Right ventricle myocardium inferior (tissue), 1 donor: ENCODE measurements at places on chromosomes 11 and 22. TPM values are rescaled to one million over a fixed set of nuclear protein-coding genes. Genes with fewer than 3 reads are reported as not detected.

LARGE2 gene
- total RNA-seq, result not detected

MUC2 gene
- total RNA-seq, result not detected

LIF gene
- total RNA-seq, result 0.27 TPM

FAM180B gene
- total RNA-seq, result 0.22 TPM

NXF1 gene
- 42.7 TPM for total RNA-seq

MIOX gene
- total RNA-seq, result not detected

DRD4 gene
- 0.16 TPM for total RNA-seq

DNA sequence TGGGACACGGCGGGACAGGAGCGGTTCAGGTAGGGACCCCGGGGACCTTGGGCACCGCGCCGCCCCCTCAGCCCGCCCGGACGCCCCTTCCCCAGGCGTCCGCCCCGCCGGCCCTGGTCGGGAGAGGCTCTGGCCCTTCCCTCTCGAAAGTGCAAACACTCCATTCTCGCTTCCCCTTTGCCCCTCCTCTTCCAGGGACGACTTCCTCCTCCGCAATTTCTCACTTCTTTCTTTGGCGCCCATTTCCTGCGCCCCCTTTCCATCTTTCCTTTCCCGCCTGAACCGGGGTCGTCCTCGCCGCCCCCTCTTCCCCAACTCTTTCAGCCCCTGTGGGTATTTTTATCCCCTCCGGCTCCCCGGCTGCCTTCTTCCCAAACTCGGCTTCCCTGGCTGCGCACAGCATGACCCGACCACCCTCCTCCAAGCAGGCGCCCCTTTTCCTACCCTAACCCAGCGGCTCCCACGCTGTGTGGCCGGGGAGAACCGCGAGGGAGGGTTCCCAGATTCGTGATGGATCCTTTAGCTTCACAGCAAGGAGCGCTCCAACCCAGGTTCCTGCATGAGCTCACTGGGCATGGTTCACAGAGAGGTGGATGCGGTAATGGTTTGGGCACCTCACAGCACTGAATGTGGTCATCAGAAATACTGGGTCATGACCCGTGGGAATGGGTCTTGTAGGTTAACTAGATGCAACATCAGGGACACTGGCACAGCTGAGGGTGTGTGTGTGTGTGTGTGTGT lies 689 bp downstream of the RAB39A start:
- DNase-seq, result no peak

- DNase-seq, result no peak
Measured at GRCh38 chr11:130177782-130178181, 18.2 kb downstream of the ST14 start.

DNA sequence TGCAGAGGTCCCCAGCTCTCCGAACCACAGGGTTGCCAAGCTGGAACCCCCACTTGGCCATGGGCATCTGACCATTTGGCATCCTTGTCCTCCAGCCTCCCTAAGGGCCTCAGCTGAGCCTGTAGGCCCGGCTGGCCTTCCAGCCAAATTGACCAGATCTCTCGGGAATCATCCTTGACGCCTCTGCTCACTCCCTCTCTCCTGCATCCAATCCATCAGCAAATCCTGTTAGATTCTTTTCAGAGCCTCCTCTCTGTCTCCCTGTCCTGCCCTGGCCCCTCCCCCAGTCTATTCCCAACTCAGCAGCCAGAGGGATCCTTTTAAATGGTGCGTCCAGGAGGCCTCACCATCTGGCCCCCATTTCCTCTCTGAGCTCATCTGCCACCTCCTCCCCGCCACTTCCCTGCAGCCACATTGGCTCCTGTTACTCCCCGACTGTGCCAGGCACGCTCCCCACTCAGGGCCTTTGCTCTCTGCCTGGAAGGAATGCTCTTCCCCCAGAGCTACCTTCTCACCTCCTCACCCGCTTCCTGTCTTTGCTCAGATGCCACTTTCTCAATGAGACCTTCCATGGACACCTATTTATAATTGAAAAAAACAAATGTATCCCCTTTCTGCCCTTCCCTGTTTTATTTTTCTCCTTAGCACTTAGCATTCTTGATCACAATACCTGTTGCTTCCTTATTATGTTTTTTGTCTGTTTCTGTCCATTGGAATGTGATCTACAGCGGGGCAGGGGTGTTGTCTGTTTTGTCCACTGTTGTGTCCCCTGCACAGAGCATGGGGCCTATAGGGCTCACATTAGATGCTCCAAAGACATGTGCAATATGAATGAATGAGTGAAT lies 78.1 kb downstream of the NFAM1 start:
- no peak for DNase-seq

GRCh38 chr11:86720546-86720945 lies 48.1 kb upstream of the ME3 start:
- no peak for DNase-seq

DNA sequence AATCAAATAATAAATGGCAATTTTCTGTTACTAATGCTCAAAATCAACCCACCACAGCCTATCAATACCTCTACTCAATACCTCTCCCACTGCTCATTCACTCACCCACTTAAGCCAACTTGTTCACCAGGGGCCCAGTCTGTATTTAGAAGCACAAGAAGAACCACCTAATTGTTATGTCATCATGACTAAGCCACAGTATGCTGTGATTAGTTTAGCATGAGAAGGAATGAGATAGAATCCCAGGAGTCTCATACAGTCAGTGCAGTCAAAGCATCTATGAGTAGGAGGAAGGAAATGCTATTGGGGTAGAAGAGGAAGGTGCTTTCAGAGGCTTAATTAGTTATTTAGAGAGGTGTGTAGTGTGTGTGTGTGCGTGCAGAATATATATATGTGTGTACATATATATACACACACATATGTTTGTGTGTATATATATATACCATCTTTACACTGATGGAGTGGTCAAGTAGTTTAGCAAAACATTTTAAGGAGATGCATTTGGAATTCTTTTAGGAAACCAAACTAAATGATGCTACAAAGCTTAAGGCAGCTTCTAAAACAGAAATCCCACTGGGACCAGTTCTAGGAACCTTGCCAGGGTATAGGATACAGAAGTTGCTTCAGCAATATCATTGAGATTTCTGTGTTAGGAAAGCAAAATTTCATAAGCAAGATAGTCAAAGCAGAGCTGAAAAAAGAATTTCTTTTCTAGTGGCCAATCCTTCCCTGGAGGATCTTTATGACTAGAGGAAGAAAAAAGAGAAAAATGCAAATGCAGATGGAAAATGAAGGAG lies 27.5 kb downstream of the KCNA4 start:
- DNase-seq, result no peak

DNA sequence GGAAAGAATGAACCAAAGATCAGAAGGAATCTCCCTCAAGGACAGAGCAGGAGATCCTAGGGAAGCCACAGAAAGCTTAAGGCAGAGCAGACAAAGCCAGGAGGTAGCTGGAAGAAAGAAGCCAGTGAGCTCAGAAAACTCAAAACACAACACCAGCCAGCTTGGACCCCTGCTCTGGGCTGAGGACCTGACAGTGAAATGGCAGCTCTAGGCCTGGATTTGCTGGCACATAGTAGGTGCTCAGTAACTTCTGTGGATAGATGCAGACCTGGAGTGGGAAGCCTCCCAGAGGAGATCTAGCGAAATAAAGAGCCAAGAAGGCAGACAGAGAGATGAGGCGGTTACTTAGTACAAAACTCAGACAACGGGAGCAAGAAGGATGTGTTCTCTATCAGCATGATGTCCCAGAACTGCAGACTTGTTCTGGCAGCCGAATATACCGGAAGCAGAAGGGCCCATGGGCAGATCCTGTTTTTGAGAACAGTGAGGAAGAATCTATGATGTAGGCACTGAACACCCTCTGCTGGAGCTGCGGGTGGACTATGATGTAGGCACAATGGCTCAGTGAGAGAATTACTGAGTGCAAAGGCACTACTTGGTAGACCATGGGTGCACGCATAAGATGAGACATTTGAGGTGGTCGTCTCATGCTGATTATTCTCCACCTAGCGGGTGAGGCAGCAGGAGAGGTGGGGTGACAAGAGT lies 4.8 kb downstream of the ROBO4 start:
- peak; percentile 46 for DNase-seq

GRCh38 chr11:68251765-68252164 lies 20.0 kb downstream of the C11orf24 start:
- no peak for DNase-seq

- DNase-seq, result no peak
Measured at GRCh38 chr11:27215471-27216269, 147.3 kb downstream of the CCDC34 start.

DNA sequence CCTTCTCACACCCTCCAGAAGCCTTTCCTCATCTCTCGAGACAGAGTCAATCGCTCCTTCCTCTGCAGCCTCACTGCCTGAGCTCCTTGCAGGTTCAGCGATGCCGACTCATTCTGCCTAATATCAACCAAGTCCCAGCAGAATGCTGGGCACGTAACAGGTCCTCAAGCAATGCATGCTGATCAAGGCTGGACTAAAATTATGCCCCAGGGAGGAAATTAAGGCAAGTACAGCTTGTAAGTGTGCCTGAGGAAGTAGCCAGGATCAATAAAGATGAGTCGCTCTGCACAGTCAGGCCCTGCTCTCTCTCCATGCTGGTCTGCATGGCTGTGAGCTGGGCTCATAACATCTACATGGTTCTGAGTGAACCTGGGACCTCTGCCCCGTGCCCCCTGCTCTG lies 25.6 kb upstream of the NRIP3 start:
- DNase-seq, result no peak

GRCh38 chr22:49350441-49351121 lies 477.1 kb downstream of the BRD1 start:
- DNase-seq, result no peak

- no peak for DNase-seq
Measured at GRCh38 chr11:36347384-36347906, 51.4 kb downstream of the PRR5L start.

DNA sequence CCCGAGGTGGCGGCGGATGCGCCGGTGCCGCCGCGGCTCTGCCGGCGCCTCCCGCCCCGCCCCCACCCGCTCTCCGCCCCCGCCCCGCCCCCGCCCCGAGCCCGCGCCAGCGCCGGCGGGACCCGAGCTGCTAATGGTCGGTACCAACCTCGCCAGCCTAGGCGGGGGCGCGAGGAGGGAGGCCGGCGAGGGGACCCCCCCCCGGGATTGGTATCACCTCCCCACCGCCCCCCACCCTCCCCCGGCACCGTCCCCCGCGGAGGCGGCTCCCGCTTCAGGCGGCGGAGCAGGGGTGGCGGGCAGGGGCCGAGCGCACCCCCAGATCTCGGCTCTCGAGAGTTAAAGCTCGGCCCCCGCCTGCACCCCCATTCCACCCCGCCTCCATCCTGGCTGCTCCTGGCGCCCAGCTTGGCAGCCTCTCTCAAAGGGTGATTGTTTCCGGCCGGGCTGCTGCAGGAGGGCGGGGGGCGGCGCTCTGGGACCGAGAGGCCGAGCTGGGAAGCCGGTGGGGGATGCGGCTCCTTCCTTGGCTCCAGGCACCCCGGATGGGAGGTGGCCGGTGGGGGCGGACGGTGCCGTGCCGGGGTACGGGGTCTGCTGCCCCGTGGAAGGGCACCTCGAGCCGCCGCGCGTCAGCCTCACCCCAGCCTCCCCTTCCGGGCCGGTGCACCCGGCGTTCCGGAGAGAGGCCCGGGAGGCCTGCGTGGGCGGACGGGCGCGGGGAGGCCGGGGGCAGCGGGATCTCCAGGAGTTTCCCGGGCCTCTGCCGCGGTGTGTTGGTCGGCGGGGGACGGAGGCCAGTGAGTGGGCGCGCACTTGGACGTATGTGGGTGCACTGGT lies at the start of gene B3GAT1:
Gene B3GAT1 (minus strand): TSS at position 40 of the 840 bp plus-strand sequence. CDS start 24,583 bp downstream, outside the sequence.
- no peak for DNase-seq

GRCh38 chr22:32494971-32495370 lies 20.4 kb downstream of the FBXO7 start:
- no peak for DNase-seq

DNA sequence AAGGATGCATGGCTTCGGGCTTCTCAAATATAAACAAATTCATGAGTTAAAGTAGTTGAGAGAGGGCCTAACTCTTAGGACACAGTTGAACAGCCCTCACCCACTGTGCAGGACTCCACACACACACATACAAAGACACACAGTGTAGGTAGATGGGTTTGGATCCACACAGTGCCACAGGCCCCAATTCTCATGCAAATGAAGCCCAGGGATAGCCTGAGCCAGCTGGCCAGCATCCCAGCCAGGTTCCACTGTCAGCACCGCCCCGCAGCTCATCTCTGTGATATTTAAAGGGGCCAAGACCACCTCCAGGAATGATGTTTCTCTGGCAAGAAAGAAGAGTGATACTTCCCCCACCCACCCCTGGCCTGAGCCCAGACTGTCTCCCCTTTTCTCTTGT lies 11.7 kb downstream of the SLC35C1 start:
- DNase-seq, result no peak

- DNase-seq, result no peak
Measured at GRCh38 chr11:15815246-15816195, 540.8 kb downstream of the SOX6 start.

GRCh38 chr11:84289381-84289906 lies 1003.3 kb upstream of the CCDC90B start:
- DNase-seq, result no peak

GRCh38 chr11:30487200-30487898 lies 98.8 kb downstream of the MPPED2 start:
- no peak for DNase-seq

- DNase-seq, result peak; percentile 90
Measured at GRCh38 chr22:35840302-35840739, 122.6 kb downstream of the APOL5 start.

DNA sequence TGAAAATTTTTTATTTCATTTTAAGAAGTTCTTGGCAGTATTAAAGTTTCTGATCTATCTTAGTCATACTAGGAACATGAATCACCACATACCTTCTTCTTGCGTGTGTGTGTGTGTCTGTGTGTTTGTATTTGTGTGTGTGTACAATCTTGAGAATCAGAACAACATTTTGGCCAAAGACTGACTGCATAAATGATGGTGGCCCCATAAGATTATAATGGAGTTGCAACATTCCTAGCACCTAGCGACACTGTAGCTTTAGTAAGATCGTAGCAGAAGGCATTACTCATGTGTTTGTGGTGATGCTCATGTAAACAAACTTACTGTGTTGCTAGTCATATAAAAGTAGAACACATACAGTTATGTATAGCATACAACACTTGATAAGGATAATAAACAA lies 205.4 kb downstream of the FAM76B start:
- DNase-seq, result no peak

- no peak for DNase-seq
Measured at GRCh38 chr22:42328784-42329145, 58.3 kb upstream of the TCF20 start.

DNA sequence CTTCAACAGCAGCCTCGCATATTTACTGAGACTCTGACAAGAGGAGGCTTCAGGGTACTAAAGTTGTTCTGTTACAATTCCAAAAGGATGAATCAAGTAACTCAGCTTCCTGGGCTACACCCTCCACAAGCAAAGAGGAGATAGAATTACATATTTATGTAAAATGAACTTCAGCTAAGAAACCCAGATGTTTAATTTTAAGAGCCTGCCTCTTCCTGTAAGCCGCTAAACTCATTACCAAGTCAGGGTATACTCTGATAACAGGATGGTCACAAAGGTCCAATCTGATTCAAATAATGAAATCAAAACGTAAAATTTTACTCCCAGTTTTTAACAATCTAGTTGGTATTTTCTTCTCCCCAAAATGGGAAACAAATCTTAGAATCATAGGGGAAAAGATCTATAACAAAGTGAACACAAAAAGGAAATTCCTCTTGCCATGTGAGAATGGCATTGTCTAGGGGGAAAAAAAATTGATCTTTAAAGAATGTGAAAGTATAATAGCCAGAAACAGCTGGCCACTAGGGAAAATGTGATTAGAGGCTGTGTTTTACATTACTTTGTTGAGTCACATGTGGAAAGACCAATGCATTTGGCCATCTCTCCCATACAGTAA lies 30.9 kb downstream of the CHEK2 start:
- DNase-seq, result no peak
